ENCODE measurements at places on chromosomes 3 and 15. TPM values are rescaled to one million over a fixed set of nuclear protein-coding genes. Genes with fewer than 3 reads are reported as not detected.

Gene C3orf20
- total RNA-seq = not detected

Gene CA12
- 4.9 TPM for total RNA-seq

Gene ERC2
- 1.5 TPM for total RNA-seq

Gene KCNAB1
- 4.7 TPM for total RNA-seq

Gene DTX3L
- 82.2 TPM for total RNA-seq

Gene GOLGA8N
- total RNA-seq = 14.3 TPM

Gene THAP10
- total RNA-seq = 2.4 TPM

Gene LSMEM2
- not detected for total RNA-seq

Gene SEMA7A
- total RNA-seq = 4.6 TPM

Gene KATNBL1
- total RNA-seq = 44.1 TPM

Gene GP5
- 0.38 TPM for total RNA-seq

Gene COL8A1
- total RNA-seq = 56.1 TPM

Gene RCCD1
- total RNA-seq = 10.3 TPM

Gene NOX5
- total RNA-seq = not detected

Gene FAM43A
- 12.9 TPM for total RNA-seq

Gene GOLGA8R
- 5.1 TPM for total RNA-seq

Gene KBTBD8
- total RNA-seq = 5.8 TPM

Gene CATSPER2
- 2.7 TPM for total RNA-seq

Gene MELTF
- 5.2 TPM for total RNA-seq

Gene ZNF660
- total RNA-seq = 2.7 TPM

Gene TSPAN3
- 292 TPM for total RNA-seq

Gene ZNF662
- 7.3 TPM for total RNA-seq

Gene NPAP1
- 0.12 TPM for total RNA-seq

Gene PATL2
- total RNA-seq = 4.5 TPM
